ENCODE measurements at places on chromosomes 11 and 22.

- no peak for DNase-seq
These were observed 17.8 kb downstream of the PI4KA start for GRCh38 chr22:20840646-20841371.

GRCh38 chr11:44743326-44743725, 16.6 kb downstream of the TSPAN18 start:
- no peak for DNase-seq

GRCh38 chr11:131663405-131664200, 293.2 kb downstream of the NTM start:
- DNase-seq: no peak

- DNase-seq: peak; percentile 60
These were observed 43.3 kb downstream of the ENDOD1 start for GRCh38 chr11:95132956-95133355.

DNA sequence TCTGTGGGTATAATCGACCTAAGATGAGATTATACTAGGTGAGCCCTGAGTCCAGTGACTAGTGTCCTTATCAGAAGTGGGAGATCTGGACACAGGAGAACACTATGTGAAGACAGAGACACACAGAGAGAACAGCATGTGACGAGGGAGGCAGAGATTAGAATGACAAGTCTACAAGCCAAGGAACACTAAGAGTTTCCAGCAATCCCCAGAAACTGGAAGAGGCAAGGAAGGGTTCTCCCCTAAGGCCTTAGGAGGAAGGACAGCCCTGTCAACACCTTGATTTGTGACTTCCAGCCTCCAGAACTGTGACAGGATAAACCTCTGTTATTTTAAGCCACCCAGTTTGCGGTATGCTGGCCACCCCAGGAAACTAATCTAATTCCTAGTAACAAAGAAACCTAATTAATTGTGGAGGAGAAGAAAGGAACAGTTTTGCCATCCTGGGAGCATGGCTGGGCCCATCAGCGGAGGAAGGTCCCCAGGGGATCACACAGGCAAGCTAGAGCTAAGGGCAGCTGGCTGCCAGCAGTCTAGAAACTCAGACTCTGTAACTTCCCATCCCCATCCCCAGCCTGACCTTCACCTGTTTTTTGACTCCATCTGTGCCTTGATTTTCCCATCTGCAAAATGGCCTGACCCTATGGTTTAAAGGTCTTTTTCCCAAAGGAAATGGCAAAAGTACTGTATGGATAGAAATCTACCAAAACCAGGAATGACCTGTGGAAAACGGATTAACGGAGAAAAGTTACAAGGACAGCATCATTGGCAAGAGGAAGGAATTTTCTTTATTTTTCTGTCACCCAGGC, 10.3 kb upstream of the THOC5 start:
- no peak for DNase-seq

- no peak for DNase-seq
These were observed 32.9 kb downstream of the PPIL2 start for GRCh38 chr22:21698430-21699329.

DNA sequence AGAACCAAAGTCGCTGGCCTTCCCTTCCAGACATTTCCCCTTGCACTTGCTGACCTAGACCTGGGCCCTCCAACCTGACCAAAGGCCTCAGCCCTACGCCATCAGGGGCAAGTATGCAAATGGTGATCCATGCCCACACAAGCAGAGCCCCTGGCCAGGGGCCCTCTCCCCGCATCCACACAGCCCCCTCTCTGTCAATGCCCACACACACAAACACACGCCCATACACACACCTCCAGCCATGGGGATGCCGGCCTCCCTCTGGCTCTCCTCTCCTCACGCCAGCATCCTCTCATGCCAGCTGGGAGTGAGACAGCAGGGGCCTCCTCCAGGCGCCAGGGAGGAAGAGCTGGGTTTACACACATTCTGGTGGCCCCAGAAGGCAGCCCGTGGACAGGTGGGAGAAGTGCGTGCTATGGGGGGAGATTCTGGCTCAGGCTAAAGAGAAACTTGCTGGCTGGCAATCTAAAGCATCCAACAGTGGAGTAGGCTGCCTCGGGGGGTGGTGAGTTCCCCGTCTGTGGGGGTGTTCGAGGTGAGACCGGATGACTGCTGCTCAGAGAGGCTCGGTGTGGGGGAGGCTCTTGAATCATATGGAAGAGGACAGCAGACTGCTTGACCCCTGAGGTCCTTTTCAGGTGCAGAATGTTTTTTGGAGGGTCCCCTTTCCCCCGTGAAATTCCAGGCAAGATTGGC, 4.8 kb downstream of the NRXN2 start:
- no peak for DNase-seq

- DNase-seq: peak; percentile 51
These were observed 96.4 kb downstream of the KIAA1671 start for GRCh38 chr22:25048659-25049647.

GRCh38 chr11:69049490-69049867, 747 bp downstream of the TPCN2 start:
- DNase-seq: peak; percentile 69

- no peak for DNase-seq
These were observed 516.9 kb downstream of the CNTN5 start for GRCh38 chr11:99537681-99538080.

- DNase-seq: no peak
These were observed 259.2 kb upstream of the CTSC start for GRCh38 chr11:88596786-88597185.
